Jurkat, Clone E6-1 (cell line): ENCODE measurements at places on chromosomes 5 and 9.

GRCh38 chr9:123043081-123043939 lies 9.8 kb downstream of the GPR21 start:
- no peak for DNase-seq

- no peak for DNase-seq
These were observed 42.8 kb downstream of the SIL1 start for GRCh38 chr5:139155333-139155732.

DNA sequence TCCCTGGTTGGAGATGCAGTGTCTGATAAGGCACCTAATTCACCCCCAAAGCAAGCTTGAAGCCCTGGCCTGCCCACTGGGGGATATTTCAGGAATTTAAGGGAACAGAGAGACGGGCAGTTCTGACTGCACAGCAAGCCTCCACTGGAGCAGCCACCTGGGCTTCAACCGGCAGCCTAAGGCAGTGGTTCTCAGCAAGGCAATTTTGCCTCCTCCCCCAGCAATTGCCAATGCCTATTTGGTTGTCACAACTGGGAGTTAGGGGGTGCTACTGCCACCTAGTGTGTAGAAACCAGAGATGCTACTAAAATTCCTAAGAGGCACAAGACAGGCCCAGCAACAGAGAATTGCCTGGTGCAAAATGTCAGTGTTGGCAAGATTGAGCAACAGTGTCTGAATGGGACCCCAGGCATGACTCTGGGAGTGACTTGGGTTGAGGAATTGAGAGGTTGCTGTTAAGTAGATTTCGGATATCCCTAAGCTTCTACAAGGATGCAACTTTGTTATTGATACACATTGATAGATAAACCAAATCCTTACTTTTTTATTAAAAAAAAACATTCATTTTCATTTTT lies 58.7 kb upstream of the CTSL start:
- peak; percentile 19 for DNase-seq

DNA sequence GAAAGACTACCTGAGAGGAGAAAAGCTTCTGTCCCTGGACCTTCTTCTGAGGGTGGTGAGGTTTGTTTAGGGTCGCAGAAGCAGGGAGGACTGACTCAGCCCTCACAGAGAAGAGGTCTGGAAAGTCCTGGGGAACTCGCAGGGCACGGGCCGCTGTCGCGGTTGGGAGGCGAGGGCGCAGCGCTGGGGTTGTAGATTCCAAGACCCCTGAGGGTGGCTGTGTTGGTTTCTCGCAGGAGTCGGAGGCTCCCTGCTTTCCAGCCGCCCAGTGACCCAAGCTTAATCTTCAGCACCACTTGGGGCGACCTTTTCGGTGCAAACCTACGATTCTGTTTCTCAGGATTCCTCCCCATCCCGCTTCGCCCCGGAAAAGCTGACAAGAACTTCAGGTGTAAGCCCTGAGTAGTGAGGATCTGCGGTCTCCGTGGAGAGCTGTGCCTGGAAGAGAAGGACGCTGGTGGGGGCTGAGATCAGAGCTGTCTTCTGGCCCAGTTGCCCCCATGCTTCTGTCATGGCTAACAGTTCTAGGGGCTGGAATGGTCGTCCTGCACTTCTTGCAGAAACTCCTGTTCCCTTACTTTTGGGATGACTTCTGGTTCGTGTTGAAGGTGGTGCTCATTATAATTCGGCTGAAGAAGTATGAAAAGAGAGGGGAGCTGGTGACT lies 482 bp downstream of the SLC27A6 start:
- DNase-seq: no peak

- no peak for DNase-seq
These were observed 30.4 kb upstream of the LRRTM2 start for GRCh38 chr5:138905541-138905940.

DNA sequence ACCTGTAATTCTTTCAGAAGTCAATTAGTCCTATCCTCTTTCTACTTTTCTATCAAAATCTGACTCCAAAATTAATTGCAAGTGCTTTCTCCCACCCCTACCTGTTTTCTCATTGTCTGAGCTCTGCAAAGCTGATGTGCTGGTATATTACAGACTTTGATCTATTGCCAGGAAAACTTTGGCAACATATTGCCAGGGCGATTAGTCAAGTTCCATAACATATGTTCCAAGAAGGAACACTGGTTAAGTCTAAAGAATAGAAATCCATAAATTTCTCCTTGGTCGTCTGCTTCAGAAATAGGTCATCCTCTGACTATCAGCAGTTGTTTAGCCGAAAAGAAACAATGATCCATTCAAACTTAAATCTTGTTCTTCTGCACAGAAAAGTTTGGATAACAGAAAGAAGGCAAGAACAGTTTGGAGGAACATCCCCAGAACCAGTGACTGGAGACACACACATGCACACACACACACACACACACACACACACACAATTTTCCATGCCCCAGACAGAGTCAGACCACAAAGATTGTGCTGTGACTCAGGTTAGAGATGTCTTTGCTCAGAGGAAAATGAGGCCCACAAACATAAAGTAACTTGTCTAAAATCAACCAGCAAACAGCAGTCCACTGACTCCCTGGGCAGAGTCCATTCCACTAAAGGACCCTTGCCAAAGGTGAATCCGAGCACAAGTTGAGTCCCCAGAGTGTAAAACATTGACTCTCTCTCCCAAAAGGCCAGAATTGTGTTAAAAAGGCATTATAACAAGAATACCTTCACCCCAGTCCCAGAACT lies 202.1 kb downstream of the DEPDC1B start:
- no peak for DNase-seq

DNA sequence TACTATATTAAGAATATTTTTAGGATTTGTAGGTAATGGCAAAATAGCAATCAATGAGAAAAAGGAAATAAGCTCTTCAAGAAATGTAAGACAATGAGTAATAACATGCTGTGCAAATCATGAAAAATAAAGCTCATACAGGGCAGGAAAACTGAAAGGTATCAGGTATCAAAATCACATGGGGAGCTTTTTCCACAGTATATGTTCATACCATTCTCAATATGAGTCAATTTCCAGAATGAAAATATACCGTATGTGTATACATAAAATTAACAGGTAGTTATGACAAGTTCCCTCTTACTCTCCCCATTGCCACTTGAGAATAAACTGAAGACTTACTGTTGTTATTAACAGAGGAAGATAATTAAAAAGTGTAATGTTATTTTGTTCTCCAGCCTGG lies 35.9 kb downstream of the EFCAB9 start:
- no peak for DNase-seq

- DNase-seq: no peak
These were observed 74.7 kb upstream of the UNC5A start for GRCh38 chr5:176735383-176736265.

GRCh38 chr5:148483750-148484149 lies 100.0 kb downstream of the FBXO38 start:
- no peak for DNase-seq

GRCh38 chr5:171499611-171500010 lies 80.2 kb downstream of the FGF18 start:
- no peak for DNase-seq

DNA sequence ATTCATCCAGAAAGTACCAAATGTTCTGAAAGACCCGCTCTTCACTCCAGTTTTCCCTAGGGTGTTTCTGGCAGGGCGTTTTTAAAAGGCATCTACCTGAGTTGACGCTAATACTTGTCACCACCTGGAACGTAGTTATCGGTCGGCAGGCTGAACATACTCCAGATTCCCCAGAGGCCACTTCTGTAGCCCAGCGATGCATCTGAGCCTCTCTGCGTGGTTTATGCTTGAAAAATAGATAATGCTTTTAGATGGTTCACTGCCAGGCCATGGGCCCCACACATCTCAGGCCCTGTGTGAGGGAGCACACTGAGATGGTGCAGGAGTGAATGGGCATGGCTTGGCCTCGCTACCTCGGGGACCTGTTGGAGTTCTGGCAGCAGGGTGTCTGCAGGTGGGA lies 33.0 kb upstream of the NCS1 start:
- no peak for DNase-seq

DNA sequence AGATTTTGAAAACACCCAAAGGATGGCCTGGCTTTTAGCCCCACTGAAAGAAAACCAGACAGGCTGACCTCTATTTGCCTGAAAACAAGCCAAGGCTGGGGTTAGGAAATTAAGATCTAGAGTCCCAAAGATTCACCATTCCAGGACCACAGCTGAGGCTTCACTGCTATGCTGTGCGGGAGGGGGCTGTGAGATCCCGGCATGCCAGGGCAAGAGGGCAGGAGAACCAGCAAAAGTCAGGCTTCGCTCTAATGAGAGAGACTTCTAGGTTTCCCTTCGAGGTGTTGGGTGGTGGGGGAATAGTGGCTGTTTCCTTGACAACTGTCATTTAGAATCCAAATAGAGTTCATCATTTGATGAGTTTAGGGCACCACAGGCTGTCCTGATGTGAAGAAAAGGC lies 152.9 kb upstream of the NFIB start:
- DNase-seq: no peak

DNA sequence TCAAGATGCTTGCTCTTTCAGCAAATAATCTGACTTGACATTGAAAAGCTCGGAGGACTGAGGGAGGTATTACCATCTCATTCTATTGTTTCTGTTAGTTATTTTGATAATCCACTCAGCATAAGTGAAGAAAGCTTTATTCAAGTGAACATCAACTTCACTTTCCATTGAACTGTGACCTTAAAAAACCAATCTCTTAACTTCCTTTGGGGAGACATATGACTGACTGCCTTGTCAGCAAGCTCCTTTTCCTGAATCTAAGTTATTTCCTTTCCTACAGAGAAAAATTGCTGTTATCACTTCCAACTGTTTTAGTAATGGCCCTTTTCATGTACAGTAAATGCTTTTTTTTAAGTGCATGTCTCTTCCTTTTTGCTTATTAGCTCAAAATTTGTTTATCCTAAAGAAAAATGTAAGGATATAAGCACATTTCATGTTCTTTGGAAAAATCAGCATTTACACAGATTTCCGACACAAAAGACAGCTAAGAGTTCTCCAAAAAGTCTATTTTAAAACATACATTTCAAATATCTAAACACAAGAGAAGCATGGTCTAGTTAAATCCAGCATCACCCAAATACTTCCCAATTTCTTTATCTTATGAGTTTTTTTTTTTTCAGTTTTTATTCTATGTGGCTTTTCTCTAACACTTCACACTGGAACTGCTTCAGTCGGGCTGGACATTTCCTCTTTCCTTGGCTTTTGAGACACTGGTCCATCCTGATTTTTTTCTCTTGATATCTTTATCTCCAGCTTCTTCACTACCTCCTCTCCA lies 117.9 kb upstream of the DAB2 start:
- no peak for DNase-seq

DNA sequence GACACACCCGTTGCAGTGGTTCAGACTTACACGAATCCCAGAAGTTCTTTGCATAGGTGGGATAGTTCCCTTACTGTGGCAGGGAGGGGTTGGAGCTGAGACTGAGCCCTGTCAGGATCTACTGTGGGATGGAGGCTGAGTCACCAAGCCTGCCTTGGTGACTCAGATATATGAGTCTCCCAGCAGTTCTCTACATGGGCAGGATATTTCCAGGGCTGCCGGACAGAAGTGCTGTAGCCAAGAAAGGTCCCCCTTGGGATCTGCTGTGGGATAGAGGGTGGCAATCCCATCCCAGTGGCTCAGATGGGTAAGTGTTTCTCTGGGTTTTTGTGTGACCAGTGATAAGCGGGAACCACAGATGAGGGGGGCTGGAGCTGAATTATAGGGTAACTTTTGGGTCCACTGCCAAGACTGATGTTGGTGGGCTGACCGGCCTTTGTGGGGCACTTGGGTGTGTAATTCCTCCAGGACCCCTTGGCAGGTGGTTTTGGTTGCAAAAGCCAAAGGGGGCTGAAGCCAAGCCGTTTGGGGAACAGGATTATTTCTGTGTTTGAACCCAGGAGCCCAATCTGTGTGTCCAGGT lies 18.7 kb downstream of the XRCC4 start:
- DNase-seq: no peak
